Renal cortical epithelial cell (primary cell): ENCODE measurements at places on chromosomes 3 and 15.

GRCh38 chr3:196320137-196320536, 2.1 kb upstream of the DYNLT2B start:
- DNase-seq: no peak

DNA sequence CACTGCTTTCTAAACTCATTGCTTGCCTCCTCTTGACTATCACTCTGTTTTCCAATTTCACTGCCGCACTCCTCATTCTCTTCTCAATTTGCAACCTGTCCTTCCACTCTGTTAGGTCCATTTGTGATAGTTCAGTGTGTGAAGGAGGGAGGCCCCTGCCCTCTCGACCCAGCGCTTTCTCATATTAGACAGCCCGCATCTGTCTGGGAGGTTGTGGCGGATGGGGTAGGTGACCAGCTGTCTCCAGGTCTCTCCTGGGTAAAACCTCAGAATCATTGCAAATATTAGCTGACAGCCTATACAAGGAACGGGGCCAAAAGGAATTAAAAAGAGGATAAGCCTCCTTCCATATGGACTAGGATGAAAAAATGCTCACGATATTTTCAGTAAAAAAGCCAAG, 358.3 kb downstream of the SHQ1 start:
- DNase-seq: no peak

- DNase-seq: no peak
Measured at GRCh38 chr15:25624504-25625177, 185.8 kb upstream of the UBE3A start.

GRCh38 chr3:197791892-197792647, 1.0 kb downstream of the LRCH3 start:
- DNase-seq: peak; percentile 25

GRCh38 chr15:41567261-41567660, 8.2 kb downstream of the TYRO3 start:
- no peak for DNase-seq
